CD4-positive, alpha-beta T cell treated with Interleukin-15 for 1 hour (primary cell): ENCODE measurements at places on chromosomes 6 and 20.

GRCh38 chr6:21451546-21452013, 142.0 kb upstream of the SOX4 start:
- no peak for DNase-seq

DNA sequence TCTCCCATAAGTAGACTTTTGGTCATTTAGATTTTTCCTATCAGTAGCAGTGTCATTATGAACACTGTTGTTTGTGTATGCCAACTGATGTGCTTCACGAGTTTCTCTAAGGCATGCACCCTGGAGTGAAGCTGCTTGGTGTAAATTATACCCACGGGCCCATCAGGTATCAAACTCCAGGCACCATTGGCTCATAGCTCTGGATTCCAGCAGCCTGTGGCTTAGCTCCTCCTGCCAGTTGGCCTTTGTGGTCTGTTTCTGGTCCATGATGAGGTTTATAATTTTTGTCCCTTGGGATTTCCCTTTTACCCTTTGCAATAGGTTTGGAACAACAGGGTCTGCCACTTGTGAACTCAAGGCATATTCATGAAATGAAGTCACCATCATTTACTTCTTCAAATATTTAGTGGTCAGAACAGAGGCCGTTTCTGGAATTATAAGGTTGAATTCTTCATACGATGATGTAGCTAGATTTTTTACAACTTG, 350.5 kb downstream of the PRL start:
- no peak for DNase-seq

- DNase-seq, result no peak
Measured at GRCh38 chr6:150152891-150153876, 10.3 kb downstream of the PPP1R14C start.

DNA sequence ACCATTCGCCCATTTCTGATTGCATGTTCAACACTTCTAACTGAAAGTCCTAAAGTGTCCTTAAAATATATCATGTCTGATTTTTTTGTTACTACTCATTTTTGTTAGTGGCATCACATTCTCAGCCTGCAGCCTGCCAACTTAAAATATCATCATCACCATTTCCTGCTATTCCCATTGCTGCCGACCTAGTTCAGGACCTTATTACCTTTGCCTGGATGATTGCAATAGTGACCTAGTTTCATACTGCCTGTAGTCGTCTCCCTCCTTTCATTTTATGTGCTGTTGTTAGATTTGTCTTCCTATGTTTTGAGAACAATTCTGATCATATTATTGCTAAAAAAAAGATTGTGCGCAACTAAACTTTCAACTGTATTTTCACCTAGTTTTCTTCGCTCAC, 6.2 kb downstream of the RWDD1 start:
- no peak for DNase-seq

DNA sequence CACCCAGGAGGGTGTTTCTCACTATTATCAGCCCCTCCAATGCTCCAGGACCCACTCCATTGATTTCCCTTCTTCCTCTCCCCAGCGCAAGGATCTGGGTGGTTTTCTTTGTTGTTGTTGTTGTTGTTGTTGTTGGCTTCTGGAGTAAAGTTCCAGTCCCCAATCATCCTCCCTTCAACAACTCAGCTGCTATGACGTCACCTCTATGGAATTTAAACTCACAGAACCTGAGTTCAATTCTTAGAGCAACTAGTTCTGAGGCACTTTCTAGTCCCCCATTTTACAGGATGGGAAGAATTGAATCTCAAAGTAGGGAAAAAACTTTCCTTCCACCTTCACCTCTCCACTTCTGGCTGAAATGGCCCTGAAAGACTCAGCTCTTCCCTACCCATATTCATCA, 9.7 kb upstream of the WFDC8 start:
- DNase-seq, result no peak

GRCh38 chr6:155152211-155153076, 111.4 kb upstream of the CLDN20 start:
- DNase-seq, result no peak

DNA sequence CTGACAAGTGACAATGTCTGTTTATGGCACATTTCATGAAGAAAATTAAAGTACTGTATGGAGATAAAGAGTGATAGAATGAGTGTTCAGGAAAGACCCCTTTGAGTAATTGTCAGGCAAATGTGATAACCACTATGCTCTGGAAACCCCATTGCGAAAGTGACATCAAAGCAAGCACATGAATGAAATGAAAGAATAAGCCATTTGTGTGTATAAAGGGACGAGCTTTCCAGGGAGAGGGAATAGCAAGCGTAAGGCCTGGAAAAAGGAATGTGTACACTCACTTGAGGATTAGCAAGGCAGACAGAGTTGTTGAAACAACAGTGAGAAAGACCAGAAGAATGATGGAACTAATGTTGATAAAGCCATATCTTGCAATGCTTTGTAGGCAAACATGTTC, 490.0 kb downstream of the GRIK2 start:
- DNase-seq, result no peak

DNA sequence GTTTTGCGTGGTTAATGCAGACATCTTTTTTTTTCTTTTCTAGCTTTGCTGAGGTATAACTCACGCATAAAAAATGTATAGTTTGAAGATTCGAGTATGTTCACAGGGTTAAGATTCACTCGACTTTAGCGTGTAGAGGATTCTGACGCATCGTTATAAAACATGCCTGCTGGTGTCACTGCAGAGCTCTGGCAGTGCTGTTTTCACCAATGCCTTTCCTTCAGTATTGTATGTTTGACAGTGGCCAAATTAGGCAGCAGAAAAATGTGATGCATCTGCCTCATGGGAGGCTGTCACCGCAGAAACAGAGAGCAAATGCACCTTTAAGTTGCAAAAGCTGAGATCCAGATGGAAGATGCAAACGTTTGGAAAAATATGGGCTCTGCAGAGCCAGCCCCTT, 18.0 kb upstream of the SIRPB2 start:
- peak; percentile 34 for DNase-seq

DNA sequence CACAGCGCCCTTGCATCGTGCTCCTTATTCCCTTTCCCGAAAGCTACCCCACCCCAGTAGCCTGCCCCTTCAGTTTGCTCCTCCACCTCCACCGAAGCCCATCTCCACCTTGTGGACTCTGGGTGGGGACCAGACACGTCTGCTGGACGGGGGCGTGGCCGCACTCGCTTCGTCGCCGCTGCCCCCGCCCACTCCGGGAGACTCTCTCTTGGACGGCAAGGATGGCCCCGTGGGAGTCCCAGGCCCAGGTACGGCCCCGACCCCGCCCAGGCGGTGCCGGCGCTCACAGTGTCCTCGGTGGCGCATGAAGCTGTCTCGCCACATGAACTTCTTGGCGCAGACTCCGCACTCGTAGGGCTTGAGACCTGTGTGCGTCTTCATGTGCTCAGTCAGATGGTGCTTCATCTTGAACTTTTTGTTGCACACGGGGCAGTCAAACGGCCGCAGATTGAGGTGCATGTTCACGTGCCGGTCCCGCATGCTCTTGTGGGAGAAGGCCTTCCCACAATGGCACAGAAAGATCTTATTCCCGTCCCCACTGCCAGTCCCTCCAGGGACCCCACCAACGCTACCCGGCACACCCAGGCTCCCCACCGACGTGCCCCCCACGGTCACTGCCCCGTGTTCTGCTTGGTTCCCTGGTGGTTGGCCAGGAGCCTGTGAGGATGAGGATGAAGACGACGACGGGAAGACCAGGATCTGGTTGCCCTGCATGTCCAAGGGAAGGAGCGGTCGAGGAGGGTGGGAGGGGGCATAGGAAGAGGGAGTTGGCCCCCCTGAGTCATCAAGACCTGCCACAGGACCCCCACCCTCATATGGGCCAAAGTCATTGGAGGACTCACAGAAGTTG, 1.3 kb upstream of the TAPBP start:
- peak; percentile 63 for DNase-seq

DNA sequence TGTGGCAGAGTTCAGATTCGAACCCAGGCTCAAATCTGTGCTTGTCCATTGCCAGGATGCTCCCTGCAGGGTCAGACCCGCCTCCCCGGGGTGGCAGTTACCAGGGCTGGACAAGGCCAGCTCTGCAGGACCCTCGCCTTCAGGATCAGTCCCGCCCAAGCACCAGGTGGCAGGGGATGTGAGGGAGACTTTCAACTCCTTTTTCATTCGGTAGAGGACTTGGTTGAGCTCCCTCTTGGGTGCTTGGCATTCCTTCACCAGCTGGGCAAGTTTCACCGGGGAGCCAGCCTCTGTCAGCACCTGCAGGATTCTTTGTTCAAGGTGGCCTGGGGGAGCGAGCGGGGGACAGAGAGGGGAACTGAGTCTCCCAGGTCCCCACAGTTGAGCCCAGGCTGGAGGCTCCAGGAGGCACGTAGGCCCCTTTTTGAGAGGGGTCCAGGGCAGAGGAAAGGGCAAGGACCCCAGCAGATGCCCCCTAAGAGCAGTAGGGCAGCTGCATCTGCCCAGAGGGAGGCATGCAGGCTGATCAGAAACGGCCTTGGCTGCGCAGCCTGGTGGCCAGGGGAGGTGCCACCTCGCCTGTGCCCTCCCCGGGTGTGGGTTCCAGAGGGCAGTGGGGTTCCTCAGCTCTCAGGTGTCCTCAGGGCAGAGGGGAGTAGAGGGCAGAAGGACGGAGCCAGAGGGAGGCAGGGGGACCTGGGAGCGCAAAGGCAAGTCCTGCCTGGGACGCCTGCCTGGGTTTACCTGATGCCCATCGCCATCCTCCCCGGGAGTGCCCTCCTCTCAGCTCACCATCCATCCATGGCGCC, 3.9 kb downstream of the ZBP1 start:
- no peak for DNase-seq

DNA sequence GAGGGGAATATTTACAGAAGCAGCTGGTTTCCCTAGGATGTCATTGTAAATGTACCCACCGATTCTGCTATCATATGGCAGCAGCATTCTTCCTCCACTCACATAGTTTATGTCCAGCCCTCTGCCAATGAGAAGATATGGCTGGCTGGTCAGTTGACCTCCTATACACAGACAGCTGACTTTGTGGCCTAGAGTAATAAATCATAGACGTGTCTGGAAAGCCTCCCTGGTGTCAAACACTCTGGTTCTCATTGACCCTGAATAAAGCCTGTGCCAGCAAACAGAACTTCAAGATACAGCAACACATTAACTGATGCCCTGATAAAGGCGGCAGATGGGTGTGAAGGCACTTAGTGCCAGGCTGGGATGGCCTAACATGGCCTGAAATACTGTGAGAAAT, 52.6 kb downstream of the GPR63 start:
- DNase-seq, result no peak

DNA sequence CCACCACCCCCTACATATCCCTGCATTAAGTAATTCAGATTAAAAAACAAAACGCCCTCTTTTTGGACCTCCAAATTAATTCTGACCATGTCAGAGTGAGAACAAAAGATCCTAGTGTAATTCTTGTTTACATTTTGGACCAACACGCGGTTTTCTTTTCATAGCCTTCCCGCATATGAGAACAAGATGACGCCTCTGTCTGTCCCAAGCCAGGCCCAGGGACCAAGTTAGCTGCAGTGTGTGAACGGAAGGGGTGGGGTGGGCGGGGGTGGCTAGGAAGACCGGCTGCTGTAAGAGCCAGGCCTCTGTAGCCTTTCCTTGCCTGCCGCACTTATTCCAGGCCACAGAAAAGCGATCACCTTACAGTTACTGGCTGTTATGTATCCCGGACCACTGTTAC, 68.0 kb downstream of the PLCG1 start:
- no peak for DNase-seq

DNA sequence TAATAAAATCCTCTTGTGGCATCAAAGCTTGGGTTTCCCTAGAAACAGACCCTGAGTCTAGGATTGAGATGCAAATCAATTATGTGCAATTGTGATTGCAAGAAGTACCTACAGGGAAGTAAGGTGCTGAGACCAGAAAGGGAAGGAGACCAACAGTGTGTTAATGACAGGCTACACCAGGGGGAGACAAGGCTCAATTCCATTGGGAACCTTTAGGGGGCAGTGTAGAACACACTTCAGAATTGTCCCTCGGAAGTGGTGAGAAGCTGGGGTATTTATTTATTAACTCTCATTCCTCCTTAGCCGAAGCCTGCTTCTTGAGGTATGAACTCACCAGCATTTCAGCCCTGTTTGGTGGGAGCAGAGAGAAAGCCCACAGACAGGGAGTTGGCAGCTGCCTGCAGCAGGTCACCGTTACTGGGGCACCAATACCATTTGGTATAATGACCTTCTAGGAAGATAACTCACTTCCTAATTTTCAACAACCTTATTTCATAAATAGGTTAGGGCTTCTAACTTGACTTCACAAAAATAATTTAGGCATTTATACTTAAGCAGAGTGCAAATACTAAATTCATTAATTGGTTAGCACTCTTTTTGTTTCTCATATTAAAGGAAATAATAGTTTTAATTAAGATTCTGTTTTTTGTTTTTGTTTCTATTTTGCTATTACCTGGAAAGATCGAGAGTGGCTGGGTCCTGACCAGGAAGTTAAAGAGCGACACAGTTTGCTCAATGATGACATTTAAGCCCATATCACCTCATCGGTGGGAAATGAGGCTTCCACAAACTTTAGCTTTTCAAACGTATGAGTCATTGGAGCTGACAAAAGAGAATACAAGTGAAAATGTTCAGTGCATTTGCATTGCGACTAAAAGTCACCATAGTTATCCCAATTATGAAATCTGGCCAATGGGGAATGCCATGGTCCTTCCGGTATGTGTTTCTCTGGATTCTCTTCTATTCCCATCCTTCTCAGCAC, 94.8 kb downstream of the BTBD3 start:
- peak; percentile 17 for DNase-seq

GRCh38 chr20:8967641-8968245, 101.1 kb upstream of the PLCB4 start:
- DNase-seq, result no peak

GRCh38 chr20:39983655-39984054, 705.4 kb downstream of the MAFB start:
- DNase-seq, result no peak

DNA sequence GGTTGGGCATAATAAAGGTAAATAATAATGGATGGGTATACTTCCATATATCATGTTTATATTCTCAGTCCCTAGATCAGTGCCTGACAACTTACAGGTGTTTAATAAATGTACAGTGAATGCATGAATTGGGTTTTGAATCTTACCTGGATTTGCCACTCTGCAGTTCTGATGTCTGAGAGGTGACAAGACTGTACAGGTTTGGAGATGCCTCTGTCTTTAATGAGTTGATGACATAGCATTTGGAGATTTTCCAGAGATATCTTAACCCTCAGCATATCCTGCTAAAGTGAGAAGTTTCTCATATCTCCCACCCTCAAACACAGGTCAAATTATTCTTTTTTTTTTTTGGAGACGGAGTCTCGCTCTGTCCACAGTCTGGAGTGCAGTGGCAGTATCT, 2.2 kb downstream of the ANKS1A start:
- no peak for DNase-seq

GRCh38 chr20:14481863-14482262, 144.5 kb upstream of the FLRT3 start:
- DNase-seq, result no peak

- no peak for DNase-seq
Measured at GRCh38 chr20:40955326-40955725, 73.3 kb upstream of the TOP1 start.

GRCh38 chr6:166262743-166263515, 45.3 kb downstream of the PRR18 start:
- DNase-seq, result no peak
